ENCODE measurements at places on chromosomes 7 and 10.
A peak's percentile ranks its signal among the peaks of the same experiment; 100 is the strongest.

GRCh38 chr7:141381794-141382427 lies 169.3 kb upstream of the AGK start:
- DNase-seq = no peak

DNA sequence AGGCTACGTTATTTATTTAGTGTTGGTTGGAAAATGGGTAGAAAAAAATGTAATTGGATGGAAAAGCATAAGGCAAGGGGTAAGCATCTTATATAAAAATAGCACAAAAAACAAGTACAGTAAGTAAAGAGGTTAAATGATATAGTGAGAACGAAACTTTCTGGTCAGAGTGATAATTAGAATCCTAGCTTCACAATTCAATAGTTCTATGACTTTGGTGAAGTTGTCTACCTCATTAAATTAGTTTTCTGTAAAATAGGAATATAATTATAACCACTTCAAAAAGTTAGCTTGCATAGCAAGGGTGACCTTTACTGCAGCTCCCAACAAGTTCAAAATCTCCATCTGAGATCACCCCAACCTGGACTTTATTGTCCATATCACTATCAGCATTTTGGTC lies 30.8 kb upstream of the TAS2R16 start:
- no peak for DNase-seq

DNA sequence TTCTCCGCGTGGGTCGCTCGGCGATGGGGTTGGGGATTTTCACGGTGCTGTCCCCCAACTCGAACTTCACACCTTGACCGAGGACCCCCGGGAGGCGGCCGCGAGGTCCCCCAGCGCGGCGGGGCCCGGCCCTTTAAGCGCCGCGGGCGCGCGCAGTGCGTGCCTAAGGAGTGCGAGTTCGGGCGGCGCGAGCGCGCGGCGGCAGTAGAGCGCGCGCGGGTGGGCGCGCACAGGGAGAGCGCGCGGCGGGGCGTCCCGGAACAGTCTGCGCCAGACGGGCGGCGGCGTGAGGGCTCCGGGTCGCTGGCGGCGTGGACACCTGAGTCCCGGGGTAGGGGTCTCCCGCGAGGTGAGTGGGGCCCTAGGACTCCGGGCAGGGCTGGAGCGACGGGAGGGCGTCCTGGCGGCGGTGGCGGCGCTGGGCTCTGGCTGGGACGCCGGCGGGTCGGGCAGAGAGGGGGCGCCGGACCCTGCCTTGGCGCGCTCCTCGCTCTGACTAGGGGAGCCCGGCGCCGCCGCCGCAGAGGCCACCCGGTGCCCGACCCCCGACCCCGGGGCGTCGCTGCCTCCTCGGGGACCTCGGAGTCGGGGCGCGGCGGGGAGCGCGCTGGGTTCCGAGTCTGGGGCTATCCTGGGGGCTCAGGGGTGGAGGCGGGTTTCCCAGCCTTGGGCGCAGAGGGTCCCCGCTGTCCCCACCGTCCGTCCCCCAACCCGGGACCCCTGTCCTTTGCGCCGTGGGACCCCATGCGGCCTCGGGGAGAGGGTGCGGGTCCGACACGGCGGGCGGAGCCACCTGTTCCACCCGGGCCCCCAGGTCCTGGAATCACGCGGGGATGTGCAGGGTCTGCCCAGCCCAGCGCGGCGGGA lies at the start of gene PROSER2:
TSS of gene PROSER2 (plus strand) at position 235 of the 867 bp plus-strand sequence. CDS start 28,722 bp downstream, outside the sequence.
- DNase-seq = peak; percentile 32

GRCh38 chr10:12019283-12019971 lies 23.2 kb downstream of the UPF2 start:
- no peak for DNase-seq

DNA sequence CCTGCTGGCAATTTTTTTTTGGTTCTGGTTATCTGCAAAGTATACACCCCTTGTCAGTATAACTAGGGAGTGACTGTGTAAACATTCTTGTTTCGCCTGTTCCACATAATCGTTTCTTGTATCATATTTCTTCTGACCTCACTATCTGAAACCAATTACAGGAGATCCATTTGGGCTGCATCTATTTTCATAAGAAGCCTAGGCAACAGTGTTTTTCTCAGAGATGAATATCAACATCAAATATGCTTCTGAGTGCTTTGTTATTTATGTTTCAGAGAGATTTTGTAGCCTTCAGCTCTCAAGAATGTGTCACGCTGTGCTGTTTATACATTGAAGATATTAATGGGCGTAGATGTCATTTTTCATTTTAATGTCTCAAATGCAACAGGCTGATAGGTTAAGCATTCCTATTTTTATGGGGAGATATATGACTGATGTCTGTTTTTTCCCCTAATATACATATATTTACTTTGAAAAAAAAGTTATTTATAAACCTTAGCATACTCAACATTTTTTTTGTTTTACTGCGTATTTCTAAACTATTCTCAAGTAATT lies 115.5 kb downstream of the FOXP2 start:
- no peak for DNase-seq

GRCh38 chr7:71553306-71553705 lies 421.4 kb downstream of the GALNT17 start:
- DNase-seq = no peak

DNA sequence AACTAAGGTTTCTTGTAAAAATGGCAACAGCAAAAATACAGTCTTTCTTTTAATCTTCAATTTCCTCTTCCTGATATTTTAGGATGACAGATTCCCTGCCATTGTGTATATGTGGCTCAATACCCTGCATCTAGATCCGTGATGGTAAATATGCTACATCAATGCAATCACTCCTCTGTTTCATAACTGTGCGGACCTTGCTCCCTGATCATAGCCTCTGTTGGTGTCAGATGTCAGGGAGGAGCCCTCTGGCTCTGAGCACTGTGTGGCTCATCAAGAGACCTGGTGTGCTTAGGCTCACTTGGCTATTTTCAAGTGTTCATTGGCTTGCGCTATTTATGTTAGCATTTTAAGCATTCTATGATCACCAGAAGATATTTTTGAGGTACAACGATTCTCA lies 33.0 kb upstream of the AGR3 start:
- DNase-seq = no peak

GRCh38 chr10:109159351-109159750 lies 764.0 kb downstream of the XPNPEP1 start:
- no peak for DNase-seq

DNA sequence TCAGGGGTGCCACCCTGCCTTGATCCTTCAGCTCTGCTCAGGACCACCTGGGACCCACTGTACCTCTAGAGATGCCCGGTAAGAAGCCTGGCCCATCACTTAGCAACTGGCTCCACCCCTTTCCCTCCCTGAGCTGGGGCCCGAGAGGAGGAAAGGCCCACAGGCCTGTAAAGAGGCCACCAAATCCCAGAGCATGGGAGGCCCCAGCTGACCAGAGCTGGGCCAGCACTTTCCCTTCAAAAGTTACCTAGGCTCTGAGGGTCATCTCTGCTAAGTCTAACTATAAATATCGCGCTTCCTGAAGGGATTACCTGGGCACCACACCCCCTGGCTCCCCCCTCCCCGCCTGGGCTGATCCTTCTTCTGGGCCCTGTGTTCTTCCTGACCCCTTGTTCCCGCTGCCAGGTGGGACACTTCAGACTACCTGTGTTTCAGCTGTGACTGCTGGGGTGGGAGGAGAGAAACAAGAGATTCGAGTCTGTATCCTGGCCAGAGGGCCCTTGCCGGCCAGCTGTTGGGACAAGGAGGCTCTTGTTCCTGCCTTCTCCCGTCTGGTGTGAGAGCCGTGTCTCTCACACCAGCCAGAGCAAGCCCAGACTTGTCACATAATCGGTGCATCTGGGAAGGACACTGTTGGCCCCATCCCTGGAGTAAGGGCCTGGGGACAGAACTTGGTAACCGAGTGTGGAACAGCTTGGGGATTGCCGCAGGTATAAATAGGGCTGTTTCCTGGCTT lies 22.8 kb upstream of the ANKRD2 start:
- no peak for DNase-seq

- DNase-seq = no peak
Measured at GRCh38 chr7:159213253-159213652, 68.6 kb upstream of the VIPR2 start.

- DNase-seq = no peak
Measured at GRCh38 chr10:100081075-100082001, at the start of gene CPN1. Gene CPN1 (minus strand): TSS chr10:100081869. CDS start chr10:100081625, 244 bp downstream.

GRCh38 chr7:31805209-31805818 lies 118.3 kb downstream of the PPP1R17 start:
- no peak for DNase-seq

DNA sequence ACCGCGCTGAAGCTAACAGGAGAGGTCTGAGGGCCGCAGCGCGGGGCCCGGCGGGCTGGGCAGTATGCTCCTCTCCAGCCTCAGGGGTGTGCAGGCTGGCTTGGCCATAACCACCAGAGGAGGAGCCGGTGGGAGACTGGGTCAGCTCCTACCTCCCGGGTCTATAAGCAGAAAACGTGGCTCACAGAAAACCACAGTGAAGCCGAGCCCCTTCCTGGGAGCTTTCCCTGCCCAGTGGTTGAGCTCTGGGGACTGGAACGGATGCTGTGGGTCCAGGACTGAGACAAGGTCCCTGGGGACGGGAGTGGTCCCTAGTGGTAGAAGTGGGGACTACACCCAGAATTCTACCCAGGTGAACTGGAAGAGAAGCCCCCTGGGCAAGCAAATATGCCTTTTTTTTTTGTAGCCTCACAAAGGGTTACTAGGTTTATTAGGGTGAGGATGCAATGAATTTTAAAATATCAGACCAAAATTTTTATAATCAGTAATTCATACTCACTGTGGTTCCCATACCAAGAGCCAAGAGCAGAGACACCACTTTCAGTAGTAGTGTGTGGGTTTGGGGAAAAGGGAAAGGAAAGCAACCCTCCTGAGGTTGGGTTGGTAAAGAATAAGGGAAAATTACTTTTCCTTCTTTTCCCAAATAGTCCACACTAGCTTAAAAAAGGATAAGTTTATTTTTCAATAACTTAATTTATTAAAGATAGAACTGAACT lies 67.9 kb upstream of the PRKCQ start:
- peak; percentile 58 for DNase-seq

DNA sequence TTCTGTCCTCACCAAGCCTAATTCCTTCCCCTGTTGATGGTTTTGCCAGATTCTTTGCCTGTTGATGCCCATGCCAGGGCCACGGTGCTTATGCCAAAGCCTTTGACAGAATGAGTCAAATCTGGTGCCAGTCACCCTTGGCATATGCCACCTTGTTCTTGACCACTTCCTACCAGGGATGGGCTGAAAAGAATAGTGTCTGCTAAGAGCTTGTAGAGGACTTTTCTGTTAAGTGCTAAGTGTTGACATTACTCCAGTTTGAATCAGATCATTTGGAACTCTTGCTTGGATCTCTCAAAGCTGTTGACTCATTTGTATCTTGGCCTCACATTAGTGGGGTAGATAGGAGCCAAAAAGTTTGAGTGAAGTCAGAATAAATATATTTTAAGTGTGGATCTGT lies 661.2 kb downstream of the AUTS2 start:
- no peak for DNase-seq

Measured in activated T-cell treated with anti-CD3 and anti-CD28 coated beads for 1 hour (primary cell).